ENCODE measurements at places on chromosomes 6 and 20.

GRCh38 chr6:3727036-3727435 is 24.5 kb downstream of the PXDC1 start:
- no peak for DNase-seq

- no peak for DNase-seq
These were observed 310.4 kb downstream of the HAO1 start for GRCh38 chr20:7629880-7630279.

GRCh38 chr6:30272032-30272431 is 54.7 kb upstream of the TRIM39 start:
- no peak for DNase-seq

DNA sequence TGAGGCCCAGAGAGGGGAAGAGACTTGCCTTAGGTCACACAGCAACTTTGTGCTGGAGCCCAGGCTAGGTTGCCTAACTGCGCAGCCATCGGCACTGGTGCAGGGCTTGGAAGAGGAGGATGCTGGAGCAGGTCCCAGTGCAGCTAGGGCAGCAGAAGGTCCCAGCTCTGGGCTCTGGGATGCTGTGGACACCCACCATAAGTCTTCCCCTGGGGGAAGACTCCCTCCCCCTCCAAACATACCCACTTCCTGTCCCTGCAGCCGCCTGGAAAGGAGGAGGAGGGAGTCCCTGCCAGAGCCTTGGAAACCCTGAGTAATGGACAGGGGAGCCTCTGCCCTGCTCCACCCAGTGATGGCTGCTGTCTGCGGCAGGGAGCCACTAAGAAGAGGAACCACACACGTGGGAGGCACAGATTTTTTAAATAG is 93.6 kb downstream of the NCR2 start:
- no peak for DNase-seq

GRCh38 chr6:142867988-142868812 is 76.8 kb downstream of the HIVEP2 start:
- DNase-seq = no peak

GRCh38 chr20:40262219-40262618 is 426.8 kb downstream of the MAFB start:
- no peak for DNase-seq

GRCh38 chr6:80728101-80728750 is 621.8 kb downstream of the BCKDHB start:
- no peak for DNase-seq

DNA sequence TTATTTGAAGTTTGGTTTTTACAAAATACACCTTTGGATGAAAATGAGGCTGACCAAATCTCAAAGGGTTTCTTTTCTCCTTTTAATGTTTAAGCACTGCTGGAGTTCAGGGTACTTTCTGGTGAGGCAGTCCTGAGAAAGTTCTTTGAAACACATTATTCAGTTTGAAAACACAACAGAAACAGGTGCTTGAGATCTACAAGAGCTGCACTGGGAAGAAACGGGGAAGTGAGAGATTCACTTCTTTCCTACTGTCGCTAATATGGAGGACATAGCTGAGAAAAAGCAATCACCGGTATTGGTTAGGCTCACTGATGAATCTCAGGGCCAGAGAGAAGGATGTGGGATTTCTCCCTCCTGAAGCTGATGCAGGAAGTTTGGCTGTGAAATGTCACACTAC is 22.9 kb upstream of the TMEM170B start:
- DNase-seq = no peak

GRCh38 chr6:127462376-127462775 is 3.2 kb upstream of the KIAA0408 start:
- no peak for DNase-seq

GRCh38 chr6:56158571-56158970 is 88.8 kb downstream of the COL21A1 start:
- DNase-seq = no peak

Data from activated T-helper 9 cell treated with anti-CD3 and anti-CD28 coated beads, Interleukin-2, amount 50 U/mL, for 16 hours (primary cell).